ENCODE measurements at places on chromosomes 6 and 20. TPM values are rescaled to one million over a fixed set of nuclear protein-coding genes. Genes with fewer than 3 reads are reported as not detected.

The CLPSL1 gene
- not detected for total RNA-seq

The TINAG gene
- total RNA-seq = not detected

The FNDC1 gene
- total RNA-seq = 0.19 TPM

The MAPK13 gene
- 26.5 TPM for total RNA-seq

The BPIFB4 gene
- total RNA-seq = not detected

Measured in regular cardiac myocyte (primary cell).